ENCODE measurements at places on chromosomes 5 and 9.

- DNase-seq = no peak
These were observed 82.6 kb upstream of the ADAMTS19 start for GRCh38 chr5:129377504-129377903.

DNA sequence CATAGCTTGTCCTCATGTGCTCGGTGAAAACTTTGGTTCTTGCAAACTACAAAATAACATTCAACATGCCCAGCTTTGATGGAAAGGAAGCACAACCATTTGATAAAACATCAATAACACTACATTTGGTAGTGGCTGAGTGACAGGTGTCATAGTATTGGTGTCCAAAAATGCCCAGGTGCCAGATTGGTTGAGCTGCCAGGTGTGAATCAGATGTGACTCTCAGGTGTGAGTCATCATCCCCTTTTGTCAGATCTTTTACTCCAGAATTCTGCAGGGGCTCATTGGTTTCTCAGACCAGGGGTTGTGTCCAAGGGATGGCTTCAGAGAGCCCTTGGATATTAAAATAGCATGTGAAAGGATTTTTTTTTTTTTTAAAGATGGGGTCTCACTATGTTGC is 22.5 kb upstream of the POMT1 start:
- no peak for DNase-seq

DNA sequence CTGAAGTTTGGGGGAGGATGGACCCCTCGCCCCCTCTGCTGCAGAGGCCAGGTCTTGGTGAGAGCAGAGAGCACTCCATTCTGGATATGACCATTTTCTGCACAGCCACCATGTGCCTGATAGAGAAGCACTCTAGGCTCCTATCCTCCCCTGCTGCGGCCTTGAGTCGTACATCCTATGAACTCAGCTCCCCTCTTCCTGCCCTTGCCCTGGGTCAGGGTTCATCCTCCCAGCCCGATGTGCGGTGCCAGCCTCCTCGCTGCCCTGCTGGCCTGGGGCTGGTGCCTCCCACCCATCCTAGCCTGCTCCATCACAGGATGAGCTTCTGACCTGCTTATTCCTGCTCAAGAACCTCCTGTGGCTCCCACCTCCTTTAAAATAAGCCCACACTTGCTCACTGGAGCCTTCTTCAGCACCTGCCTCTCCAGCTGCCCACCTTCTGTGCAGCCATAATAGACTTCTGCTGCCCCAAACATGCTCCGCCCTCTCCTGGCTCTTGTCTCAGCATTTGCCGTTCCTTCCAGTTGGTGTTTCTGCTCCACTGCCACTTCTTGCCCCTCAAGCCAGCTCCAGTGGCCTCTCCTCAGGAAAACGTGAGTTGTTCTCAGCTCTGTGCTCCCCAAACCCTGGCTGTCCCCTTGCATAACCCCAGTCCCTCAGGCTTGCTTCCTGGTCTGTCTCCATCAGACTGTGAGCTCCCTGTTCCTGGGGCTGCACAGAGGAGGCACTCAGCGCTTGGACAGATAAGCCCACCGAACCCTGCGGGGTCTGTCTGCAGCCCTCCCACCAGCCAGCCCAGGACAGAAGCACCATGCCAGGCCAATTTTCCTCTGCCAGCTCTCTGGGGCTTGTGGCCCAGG is 22.3 kb upstream of the TTLL11 start:
- no peak for DNase-seq

DNA sequence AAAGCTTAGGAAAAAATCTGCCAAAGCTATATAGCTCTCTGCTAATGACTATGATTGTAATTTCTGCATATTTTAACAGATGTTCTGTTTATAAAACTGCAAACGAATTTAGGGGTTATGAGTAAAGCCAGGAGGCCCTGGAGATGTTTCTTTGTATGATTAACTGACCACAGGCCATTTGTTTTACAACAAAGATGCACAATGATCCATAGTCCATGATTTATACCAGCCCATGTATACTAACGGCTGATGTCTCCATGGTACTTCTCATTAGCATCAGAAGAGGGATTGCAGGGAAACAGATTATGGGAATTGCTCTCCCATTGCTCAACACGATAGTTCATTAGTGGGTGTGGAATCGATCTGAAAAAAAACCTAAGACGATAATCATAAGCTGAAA is 78.9 kb downstream of the PPP2R2B start:
- DNase-seq = no peak

- DNase-seq = no peak
These were observed 239.3 kb downstream of the CETN3 start for GRCh38 chr5:90170261-90170660.

DNA sequence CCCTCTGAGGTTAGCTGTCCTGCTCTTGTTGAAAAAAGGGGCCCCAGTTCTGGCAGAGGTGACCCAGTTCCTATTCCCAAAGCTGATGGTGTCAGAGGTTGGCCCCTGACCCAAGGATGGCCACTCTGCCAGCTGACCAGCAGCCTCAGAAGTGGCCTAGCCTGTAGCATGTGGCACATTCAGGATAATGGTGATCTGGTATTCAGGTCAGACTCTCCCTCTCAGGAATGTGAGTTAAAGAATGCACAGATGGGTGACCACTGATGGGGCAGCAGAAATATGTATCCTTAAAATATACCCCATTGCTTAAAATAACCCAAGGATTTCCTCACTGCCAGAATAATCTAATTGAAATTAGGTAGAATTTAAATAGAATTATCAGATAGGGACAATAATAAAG is 369.2 kb downstream of the SEMA5A start:
- no peak for DNase-seq

DNA sequence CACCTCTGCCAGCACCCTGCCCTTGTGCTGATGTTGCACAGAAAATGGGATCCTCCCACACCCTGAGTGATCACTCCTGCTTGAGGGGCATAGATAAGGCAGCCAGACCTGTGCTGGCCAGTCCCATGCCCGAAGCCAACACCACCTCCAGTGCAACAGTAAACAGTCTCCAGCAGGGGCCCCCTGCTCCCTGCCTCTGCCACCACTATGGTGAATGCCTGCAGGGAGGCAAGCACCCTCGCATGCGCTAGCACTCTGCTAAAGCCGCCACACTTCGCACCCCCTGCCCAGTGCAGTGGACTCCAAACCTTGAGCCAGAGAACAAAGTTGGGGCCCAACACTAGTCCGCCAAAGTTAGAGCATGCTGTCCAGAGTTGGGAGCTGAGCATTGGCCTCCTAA is 118.7 kb downstream of the PJA2 start:
- no peak for DNase-seq

DNA sequence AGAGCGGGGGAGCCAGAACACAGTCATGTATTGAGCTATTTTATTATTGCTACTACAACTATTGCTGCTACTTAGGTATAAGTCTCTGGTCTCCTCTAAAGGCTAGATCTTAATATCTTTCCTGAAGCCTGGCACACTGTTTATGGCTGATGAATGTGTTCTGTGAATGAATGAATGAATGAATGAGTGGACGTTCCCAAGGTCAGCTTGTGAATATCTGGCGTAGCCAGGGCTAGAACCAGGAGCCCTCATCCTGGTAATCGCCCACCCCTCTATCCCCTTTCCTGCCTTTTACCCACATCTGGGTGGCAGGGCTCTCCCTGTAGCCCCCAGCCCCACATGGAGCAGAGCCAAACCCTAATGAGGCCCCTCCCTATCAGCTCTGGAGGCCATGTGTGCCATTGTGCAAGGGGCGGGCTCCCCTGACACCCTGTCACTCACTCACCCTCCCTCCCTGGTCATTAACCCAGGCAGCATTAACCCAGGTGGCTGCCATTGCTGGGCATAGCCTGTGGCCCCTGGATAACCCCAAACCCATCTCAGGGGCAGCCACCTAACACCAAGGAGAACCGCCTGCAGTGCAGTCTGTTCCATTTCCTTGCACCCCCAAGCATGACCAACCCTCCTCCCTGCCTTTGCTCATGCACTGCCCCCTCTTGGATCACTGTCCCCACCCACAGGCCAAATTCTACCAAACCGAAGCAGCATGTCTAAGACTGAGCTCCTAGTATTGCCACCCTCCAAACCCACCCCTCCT is 2.0 kb upstream of the AKNA start:
- DNase-seq = no peak

GRCh38 chr9:37338218-37338617 is 84.3 kb upstream of the GRHPR start:
- no peak for DNase-seq

DNA sequence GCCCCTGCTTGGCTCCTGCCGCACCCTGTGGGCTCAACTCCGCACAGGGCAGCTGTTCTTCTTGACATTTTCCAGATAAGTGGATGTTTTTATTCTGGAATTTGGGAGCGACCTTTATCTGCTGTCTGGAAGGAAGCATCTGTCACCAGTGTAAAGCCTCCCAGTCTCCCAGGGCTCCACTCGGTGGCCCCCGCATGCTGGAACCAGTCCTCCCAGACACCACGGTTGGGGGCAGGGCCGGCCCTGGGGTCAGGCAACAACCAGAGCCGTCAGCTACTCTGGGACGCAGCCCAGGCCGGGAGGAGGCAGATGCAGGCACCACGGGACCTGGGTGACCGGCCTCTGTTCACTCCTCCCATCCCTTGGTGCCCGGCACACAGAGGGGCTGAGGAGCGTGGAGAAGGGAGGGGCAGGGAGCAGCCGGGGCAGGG is 92.8 kb upstream of the ADAMTS2 start:
- no peak for DNase-seq

GRCh38 chr5:107990881-107991810 is 320.4 kb upstream of the EFNA5 start:
- DNase-seq = no peak

DNA sequence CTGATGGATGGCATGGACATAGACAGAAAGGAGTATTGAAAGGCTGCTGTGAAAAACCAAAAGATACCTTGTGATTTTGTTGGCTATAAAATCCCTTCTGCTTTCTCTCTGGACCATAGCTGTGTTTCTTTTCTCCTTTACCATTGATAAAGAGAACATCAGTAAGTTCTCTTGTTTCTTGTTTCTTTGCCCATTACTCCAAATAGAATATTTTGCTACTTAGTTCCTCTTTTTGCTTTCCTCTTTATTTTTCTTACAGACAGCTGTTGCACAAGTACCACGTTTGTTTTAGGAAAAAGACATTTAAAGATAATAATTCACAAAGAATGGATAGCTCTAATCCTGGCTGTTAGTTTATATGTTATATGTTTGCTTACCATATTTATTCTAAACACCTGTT is 1129.2 kb downstream of the DTWD2 start:
- DNase-seq = no peak

GRCh38 chr9:79955300-79955699 is 383.5 kb downstream of the TLE4 start:
- no peak for DNase-seq

DNA sequence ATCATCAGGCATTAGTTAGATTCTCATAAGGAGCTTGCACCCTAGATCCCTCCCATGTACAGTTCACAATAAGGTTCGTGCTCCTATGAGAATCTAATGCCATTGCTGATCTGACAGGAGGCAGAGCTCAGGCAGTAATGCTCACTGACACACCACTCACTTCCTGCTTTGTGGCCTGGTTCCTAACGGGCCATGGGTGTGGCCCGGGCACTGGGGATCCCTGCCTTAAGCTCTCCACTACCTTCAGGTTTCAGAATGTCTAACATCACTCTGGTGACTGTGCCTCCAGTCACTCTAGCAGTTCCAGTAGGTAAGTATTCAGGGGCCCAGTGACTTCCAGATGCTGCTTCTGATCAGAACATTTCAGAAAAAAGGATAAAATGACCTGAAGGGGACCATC is 152.4 kb downstream of the LRRC70 start:
- DNase-seq = no peak

DNA sequence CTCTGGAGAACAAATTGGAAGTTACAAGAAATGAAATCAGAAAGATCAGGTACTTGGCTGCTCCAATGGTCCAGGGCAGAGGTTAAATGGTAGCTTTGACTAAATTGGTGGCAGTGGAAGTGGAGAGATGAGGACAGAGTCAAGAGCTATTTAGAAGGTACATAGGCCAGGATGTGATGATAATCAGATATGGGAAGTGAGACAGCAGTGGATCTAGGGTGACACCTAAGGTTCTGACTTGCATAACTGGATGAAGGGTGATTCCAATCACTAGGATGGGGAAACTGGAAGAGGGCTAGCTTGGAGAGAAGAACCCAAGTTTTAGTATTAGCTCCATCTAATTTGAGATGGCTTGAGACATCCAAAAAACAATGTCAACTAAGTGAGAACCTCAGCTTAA is 24.0 kb upstream of the NDUFB6 start:
- DNase-seq = no peak

DNA sequence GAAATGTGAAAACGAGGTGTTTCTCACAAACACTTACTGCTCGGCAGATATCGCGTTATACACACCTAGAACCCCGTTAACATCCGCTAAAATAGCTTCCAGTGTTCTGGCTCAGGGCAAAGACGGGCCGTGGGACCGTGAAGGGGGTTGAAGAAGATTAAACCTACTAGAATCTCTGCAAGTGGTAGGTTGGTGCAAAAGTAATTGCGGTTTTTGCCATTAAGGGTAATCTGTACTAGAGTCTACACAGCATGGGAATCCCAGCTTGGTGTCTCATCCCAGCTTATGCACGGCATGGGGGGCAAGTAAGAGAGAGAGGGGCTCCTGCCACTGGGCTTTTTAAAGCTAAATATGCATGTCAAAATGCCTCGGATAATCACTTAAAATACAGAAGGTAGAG is 43.9 kb downstream of the HRH2 start:
- no peak for DNase-seq

GRCh38 chr9:2764353-2764752 is 47.0 kb downstream of the KCNV2 start:
- DNase-seq = no peak

GRCh38 chr5:21238786-21239185 is 1250.8 kb upstream of the CDH18 start:
- DNase-seq = no peak

DNA sequence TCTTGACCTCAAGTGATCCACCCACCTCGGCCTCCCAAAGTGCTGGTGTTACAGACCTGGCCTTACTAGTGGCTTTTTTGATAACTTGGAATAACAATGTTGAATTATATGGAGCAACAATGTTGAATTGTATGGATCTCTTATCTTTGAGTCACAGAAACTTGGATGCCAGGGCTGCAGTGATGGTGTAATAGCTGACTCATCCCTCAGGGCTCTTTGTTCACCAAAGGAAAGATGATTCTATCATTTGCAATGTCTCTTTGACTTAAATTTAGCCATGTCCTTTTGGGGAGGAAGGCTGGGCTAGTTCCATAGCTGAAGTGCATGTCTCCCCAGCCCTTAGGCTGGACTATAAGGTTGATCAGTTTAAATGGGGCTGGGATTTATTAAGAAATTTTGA is 172.3 kb downstream of the PDZD2 start:
- no peak for DNase-seq

GRCh38 chr9:69603656-69604055 is 68.5 kb downstream of the APBA1 start:
- DNase-seq = no peak

All from D721Med (cell line).